ENCODE measurements at places on chromosomes 7 and 10.

DNA sequence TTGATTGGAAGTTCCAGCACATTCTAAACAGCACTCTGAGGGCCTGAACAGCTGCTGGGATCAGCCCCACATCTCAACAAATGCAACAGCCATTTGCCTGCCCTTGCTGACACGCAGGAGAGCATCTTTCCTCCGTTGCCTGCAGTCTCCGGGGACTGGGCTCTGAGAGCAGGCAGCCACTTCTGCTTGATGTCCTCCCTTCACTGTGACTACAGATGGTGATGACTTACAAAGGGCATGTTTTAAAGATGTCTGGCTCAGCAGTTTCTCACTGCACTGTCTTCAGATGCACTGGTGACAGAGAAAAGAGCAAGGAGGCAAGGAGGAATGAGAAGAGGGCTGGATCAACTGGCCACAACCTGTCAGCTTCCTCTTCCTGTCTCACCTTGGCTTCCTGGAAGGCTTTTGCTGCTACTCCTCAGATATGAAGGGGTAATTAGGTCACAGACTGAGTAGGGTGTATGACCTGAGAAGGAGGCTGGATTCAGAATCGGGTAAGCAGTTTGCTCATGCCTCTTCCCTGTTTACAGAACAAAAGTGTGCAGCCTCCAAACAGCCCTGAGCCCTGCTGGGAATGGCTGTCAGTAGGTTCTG, 143.5 kb upstream of the GHITM start:
- DNase-seq = no peak

GRCh38 chr7:71429083-71429482, 297.1 kb downstream of the GALNT17 start:
- DNase-seq = no peak

DNA sequence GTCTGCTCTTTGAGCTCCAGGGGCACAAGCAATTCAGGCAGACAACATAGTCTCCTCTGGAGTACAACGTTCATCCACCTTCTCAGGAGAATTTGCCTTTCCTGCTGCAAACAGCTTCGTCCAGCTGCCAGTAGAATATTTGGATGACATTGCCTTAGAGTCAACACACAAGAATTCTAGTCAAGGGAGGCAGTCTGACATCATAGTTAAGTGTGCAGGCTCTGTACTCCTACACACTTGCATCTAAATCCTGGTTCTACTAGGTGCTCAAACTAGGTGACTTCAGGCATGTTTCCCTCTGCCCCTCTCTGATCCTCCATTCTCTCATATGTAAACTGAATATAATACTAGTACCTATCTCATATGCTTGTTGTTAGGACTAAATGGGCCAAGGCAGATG, 314.8 kb downstream of the HPSE2 start:
- no peak for DNase-seq

- DNase-seq = no peak
These were observed 84.6 kb upstream of the PDE1C start for GRCh38 chr7:32154797-32155196.

GRCh38 chr10:17785276-17785930, 23.7 kb upstream of the MRC1 start:
- no peak for DNase-seq

DNA sequence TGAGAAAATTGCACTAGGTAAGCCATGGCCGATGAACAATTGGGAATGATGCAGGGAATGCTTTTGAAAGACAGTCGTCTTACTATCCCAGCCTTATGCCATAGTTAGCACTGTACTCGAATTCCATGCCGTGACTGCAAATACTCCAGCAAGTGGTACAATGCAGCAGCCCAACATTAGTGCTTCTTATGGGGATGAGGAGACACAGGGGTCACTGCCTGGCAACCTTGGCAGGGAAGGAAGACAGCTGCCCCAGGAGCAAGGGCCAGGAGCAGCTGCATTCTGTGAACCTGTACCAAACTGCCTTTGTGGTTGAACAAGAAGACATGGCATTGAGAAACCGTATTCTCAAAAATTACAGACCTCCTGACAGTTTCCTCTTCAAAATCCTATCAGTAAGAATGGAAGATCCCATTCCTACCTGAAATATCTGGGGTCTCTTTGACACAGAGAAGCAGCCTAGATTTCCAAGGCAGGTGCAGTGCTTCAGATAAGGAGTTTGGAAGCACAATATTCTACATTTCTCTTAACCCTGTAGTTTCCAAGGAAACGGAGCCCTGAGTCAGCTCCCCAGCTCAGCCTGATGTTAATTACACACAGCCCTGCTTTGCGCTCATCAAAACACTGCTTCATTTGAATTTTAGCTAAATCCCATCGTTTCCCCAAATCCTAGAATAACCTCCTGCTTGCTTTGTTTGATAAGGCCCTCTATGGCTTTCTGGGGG, 49.0 kb upstream of the FRMD4A start:
- no peak for DNase-seq

DNA sequence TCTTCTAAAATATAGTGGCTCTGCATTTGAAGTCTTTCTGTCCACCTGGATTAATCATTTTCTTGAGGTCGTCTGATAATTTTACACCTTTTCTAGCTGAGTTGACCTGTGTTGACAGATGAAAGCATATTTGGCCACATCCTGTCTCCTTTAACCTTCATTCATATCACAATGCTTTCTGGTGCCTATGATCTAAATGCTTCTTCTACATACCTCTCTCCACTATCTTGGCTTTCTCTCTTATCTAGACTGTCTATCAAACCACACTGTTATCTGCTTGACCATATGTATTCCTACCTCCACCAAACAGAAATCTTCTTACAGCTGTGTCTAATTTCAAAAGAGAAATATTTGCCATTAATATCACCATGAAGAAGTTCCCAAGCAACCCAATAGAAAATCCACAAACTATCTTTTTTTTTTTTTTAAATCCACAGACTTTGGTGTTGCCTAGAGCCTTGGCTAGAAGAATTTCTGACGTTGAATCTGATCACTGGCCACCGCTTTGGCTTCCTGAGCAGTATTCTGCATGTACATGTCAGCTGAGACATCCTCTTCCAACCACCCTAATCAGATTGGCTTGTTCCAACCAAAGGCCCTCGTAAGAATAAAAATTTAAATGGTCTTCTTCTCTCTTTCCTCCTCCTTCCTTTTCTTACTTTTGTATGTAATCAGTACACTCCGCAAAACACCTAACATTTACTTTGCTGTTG, 66.3 kb upstream of the SP4 start:
- DNase-seq = no peak

Data from NCI-H524 treated with DMSO at 0.1 percent for 48 hours (cell line).